ENCODE measurements at places on chromosomes 11 and 22. TPM values are rescaled to one million over a fixed set of nuclear protein-coding genes. Genes with fewer than 3 reads are reported as not detected.

The E2F8 gene
- total RNA-seq = 11.0 TPM

DNA sequence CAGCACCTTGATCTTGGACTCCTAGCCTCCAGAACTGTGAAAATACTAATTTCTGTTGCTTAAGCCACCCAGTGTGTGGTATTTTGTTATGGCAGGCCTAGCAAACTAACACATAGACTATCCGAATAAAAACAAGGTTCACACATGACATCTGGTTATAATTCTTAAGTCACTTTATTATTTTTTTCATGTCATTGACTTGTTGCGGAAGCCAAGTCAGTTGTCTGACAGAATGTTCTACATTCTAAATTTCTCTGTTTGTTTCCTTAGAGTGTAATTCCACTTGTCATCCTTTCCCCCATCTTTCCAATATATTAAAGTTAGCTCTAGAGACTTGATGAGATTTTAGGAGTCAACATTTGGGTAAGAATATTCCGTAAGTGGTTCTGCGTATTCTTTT is 40.6 kb downstream of the RAB30 start:
- DNase-seq = no peak

DNA sequence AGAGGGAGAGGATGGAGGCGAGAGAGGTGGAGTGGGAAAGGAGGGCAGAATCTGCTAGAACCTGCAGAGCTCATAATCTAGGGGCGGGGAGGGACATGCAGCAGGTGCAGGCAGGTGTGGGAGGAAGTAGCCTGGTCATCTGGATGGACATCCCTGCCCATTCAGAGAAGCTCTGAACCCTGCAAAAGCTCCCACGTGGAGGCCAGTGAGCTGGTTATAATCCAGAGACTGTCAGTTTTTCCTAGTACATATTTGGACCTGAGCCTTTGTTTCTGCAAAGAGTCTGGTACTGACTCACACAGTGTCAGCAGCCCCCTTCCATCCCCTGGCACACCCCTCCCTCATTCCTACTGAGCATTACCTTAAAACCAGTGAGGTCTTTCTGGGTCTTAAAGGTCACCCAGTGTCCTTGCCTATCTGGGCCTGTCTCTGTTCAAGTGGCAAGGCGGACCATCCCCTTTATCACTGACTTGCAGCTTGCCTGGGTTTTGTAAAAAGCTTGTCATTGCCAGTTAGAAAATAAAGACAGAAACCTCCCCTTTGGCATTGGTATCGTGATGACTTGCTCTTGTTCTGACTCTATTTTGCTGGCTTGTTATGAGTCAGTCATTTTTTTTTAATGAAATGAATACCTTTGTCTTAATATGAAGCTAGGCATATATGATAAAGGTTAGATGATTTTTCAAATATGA is 26.1 kb downstream of the PTPRJ start:
- no peak for DNase-seq

- DNase-seq = no peak
These were observed 71.7 kb downstream of the RPS6KA4 start for GRCh38 chr11:64430645-64431044.

- DNase-seq = peak; percentile 43
These were observed 170.0 kb upstream of the PDGFD start for GRCh38 chr11:104333977-104334376.

DNA sequence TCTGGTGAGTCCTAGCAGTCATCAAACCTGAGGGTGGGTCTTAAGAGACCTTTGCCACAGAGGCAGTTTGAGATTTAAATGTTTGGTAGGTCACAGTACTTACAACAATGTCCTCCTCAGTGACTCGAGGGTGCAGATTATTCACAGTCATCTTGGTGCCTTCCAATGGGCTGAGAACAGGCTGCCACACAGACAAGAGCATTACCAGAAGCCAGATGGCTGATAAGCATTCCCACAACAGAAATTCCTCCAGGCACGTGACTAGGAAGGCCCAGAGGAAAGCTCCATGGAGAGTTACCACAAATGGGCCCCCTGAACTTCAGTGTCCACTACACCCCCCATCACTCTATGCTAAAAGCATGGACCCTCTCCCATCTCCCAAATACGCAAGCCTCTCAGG is 19.2 kb downstream of the POLDIP3 start:
- no peak for DNase-seq

The OR5B17 gene
- total RNA-seq = not detected

- DNase-seq = no peak
These were observed 61.3 kb upstream of the NARS2 start for GRCh38 chr11:78635814-78636506.

DNA sequence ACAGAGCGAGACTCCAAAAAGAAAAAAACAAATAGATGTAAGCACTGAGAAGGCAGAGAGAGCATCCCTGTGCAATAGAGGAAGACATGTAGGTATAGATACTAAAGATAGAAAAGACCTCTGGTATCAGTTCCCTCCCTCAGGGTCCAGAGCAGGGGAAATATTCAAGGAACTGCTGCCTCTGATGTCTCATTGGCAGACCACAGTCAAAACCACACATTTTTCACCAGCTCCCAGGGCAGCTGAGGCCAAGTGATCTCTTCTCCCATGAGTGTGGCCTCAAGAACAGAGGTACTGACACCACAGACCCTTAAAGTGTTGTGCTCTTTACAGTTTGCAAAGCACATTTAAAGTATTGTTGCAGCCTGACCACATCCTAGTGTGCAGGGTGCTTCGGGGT is 288.5 kb downstream of the NTM start:
- DNase-seq = no peak

DNA sequence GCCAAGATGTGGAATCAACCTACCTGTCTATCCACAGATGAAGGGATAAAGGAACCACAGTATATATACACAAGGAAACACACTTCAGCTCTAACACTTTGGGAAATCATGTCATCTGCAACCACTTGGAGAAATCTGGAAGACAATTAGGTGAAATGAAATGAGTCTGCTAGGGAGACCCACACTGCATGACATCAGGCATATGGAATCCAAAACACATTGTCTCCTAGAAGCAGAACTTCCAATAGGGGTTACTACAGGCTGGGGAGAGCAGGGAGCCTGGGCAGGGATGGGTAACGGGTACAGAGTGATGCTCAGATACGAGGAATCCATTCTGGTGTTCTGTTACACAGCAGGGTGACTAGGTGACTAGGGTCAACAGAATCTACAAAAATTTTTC is 18.3 kb downstream of the RGL4 start:
- DNase-seq = no peak

DNA sequence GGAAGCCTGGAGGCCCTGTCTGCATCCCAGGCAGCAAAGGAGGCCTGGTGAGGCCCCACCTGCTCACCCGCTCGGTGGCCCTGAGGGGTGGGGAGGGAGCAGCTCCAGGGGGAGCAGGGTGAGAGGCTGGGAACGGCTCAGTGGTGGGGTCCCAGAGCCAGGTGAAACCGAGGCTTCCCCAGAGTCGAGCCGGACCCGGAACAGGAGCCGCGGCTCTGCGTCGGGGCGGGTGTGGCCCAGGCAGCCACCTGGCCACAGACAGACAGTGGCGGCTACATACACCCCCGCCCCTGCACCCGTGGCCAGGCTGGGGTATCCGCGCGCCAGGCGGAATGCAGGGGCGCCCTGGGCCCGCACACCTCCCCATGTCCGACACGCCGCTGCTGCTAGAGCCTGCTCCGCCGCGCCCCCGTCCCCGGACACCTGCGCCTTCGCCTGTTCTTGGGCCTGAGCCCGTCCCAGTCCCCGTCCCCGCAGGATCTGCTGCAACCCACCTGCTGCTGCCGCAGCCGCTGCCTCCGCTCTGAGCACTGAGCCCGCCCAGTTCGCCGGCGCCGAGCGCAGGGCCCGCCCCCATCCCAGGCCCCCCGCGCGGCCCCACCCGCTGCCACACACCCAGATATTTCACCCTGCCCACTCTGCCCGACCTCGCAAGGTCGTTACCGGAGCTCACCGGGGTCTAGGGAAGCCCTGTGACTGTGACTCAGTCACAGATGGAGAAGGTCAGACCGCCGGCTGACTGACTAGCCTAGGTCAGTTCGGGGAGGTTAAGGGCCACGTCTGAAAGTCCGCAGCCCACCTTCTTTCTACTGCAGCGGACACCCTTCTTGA is at the start of gene SLC7A4:
TSS of gene SLC7A4 (minus strand) at position 525 of the 831 bp plus-strand sequence. CDS start 749 bp downstream, outside the sequence.
- no peak for DNase-seq

DNA sequence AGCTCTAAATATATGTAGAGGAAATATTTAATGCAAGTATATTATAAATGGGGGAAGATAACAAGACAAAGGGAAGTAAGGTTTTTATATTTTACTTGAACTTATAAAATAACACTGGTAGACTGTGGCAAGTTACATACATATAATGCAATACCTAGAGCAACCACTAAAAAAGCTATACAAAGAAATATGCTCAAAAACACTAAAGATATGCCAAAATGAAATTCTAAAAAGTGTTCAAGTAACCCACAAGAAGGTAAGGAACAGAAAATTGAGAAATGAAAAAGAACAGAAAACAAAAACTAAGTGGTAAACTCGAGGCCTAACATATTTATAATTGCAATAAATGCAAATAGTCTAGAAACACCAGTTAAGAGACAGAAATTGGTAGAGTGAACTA is 32.5 kb downstream of the BTG4 start:
- no peak for DNase-seq

The GDPD4 gene
- not detected for total RNA-seq

The OR51E1 gene
- total RNA-seq = not detected

- DNase-seq = no peak
These were observed 304.2 kb upstream of the ZC3H12C start for GRCh38 chr11:109788948-109789490.

DNA sequence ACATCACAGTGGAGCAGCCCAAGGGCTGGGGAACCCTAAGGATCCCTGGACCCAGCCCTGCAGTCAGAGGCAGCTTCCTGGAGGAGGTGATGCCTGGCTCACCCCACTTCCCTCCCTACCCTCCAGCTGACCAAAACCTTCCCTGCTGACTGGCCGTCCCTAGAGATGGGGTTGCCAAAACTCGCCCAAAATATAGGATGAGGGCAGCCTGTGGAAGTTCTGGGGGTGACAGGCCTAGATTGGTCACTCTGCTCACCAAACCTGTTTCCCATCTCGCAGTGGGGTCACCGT is 35.0 kb upstream of the PPARA start:
- DNase-seq = no peak

DNA sequence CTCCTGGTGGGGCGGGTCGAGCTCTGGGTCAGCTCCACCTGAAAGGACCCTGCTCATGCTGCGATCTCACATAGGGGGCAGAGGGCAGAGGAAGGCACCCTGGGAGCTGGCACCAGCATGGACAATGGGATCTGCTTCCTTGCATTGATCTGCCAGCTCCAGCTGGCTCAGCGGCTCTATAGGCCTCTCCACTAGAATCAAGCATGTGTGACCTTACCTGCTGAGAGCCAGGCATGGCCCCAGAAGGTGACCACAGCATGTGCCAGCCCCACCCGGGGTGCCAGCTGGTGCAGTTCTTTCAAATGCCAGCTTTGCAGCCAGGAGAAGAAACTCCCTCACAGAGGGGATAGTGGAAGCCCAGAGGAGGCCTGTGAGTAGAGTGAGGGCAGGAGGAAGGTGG is 22.0 kb upstream of the KLHL35 start:
- no peak for DNase-seq

The RNF141 gene
- 23.7 TPM for total RNA-seq

The ARHGEF17 gene
- 7.4 TPM for total RNA-seq

The ACRV1 gene
- not detected for total RNA-seq

GRCh38 chr11:2797741-2798361 is 87.7 kb downstream of the CDKN1C start:
- peak; percentile 10 for DNase-seq

DNA sequence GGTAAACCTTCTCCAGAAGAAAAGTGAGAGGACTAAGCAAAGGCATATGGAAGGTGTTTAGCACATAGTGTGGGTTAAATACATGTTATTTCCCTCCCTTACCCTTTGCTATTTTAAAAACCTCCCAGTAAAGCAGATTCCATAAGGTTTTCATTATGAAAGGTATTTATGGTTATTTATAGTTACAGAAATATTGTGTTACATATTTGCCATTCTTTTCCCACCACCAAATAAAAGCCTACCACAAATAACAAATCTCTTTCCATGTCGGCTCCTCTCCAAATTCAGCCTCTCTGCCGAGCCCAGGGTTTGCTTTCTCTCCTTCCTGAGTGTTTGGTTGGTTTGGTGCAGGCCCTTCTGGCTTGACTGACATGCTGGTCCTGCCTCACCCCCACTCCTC is 64.4 kb downstream of the INSC start:
- no peak for DNase-seq

DNA sequence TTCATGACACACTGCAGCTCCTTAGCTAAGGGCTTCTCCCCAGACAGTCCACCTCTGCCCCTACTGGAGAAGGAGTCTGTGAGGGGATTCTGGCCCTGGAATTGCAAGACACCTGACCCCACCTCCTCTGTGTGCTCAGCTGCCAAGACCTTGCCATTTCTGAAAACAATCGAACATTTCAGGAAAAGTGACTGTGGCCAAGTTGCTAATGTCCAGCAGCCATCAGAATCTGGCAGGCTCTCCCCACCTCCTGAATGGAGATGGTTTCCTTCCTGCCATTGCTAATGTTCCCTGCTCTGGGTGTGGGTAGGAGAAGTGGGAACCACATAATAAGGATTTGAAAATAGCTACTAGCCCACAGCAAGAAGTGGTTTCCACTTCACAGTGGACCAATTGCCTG is 127.2 kb upstream of the ALX4 start:
- DNase-seq = no peak

The NADSYN1 gene
- 42.0 TPM for total RNA-seq

- DNase-seq = no peak
These were observed 38.5 kb downstream of the CDON start for GRCh38 chr11:126024123-126024522.

The MUC5AC gene
- total RNA-seq = not detected

DNA sequence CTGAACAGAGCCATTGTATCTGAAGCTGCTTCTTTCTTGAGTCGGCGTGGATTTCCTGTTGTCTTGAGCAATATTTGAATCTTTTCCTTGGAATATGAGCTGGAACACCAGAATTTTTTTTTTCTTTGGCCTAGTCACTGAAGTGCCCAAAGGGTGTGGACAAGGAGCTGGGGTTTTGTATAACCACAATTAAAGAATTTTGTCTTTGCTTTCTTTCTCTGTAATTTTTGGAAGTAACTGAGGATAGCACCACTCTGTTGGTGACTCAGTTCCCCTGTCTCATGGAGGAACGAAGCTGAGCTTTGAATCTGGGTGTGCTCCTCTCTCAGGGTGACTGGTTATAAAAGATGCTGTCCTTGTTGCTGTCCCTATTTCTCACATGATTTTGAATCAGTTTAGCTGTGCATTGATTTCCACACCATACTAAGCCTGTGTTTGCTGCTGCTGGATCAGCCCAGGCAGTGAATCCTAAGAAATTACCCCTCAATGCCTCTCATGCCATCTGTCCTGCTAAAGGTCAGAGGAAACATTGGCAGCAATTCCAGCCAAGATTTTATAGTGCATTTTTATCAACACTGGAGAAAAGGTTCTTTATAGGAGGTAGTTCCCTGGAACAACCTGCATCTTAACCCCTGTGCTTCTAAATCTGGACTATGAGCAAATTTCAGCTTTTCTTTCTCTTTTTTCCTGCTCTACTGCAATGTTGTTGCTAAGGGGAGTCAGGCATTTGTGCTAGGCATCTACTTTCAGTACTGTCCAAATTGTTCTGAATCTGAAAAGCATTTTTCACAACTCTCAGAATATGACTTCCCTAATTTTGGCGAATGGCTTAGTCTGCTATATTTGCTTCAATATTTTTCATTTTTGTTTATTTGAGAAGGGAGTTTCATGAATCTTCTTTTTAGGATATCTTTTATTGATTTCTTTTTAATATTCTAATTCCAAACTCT is 540.8 kb downstream of the SOX6 start:
- no peak for DNase-seq

The CNTF gene
- 3.5 TPM for total RNA-seq

Measured in H9 (cell line).